NCI-H1092 (cell line): ENCODE measurements at places on chromosomes 5 and 9.
A peak's percentile ranks its signal among the peaks of the same experiment; 100 is the strongest.

DNA sequence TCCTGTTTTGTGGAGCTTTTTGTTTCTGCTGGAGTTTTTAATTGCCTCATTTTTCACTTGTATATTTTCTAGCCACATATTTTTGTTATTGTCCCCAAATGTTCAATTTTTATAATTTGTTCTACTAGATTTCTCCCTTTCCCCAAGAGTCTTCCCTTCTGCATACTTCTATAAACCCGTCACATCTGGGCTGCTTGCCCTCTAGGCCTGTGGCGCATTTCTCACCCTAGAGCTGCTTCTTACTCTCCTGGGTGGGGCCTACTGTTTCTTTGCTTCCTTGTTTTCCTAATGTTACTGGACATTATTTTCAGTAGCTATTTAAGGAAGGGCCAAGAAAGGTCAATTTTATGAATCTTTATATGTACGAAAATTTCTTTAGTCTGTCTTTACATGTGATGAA is 51.5 kb downstream of the NXNL2 start:
- no peak for DNase-seq

- DNase-seq: peak; percentile 2
Measured at GRCh38 chr5:151665613-151666012, 21.1 kb downstream of the SPARC start.

DNA sequence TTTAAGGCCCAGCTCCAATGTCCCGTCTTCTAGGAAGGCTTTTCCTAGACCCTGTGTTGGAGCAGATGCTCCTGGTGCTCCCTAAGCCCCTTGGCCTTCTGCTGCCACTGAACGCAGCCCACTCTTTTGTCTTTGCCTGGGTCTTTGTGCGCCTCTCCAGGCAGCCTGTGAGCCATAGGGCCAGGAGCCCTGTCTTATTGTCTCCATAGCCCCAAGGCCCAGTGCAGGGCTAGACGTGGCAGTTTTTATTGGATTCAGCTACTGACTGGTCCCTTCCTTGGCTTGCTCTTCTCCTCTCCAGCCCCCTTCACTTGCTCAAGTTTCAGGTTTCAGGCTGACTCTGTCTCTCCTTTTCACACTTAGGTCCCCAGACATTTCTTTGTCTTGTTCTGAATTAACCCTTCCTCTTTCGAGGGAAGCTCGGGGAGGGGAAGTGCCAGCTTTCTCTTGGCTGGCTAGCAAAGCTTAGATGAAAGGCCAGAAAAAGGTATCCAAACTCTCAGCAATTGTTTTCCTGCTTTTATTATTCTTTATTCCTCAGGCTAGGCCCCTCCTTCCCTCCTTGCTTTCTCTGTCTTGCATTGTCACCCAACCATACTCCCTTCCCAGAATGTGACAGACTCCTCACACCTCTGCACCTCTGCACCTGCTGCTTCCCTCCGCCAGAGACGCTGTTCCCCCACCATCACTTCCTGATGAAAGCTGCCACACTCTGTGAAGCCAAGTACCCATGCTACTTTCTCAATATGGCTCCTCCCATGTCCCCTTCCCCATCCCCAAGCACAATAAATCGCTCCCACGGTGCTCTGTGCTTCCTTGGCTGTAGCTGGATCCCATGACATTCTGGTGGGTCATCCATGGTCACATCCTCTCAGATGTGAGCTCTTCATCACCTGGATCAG is 101.6 kb upstream of the CPEB4 start:
- DNase-seq: no peak

- DNase-seq: no peak
Measured at GRCh38 chr5:147417135-147417813, 92.6 kb downstream of the DPYSL3 start.

DNA sequence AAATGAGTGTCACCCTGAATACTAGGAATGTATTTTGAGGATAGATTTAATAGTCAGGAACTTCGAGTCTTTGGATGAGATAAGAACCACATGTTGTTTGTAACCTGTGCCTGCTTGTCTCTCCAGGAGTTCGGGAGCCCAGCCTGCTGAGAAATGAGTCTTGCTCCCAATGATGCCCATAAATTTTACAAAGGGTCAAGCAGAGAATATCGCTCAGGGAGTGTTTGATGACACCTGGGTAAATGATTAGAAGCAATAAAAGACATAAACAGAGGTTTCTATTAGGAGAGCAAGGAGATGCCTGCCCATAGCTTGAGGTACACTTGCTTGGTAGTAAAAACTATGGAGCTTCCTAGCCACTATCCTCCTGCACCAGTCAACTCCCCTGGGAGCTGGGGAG is 46.9 kb upstream of the KLF4 start:
- DNase-seq: no peak

DNA sequence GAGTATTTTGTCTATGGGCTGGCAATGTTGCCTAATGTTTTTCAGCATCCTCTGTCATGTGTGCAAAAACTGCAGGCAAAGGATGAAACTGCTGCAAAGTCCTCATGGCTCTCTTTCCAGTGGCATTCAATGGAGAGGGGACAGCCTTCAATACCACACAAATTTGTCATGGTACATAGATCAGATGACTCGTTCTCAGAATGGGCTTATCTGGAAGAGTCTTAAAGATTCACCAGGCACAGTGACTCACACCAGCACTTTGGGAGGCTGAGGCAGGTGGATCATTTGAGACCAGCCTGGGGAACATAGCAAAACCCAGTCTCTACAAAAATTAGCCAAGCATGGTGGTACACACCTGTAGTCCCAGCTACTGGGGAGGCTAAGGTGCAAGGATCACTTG is 5.3 kb downstream of the CDKN2AIPNL start:
- no peak for DNase-seq

DNA sequence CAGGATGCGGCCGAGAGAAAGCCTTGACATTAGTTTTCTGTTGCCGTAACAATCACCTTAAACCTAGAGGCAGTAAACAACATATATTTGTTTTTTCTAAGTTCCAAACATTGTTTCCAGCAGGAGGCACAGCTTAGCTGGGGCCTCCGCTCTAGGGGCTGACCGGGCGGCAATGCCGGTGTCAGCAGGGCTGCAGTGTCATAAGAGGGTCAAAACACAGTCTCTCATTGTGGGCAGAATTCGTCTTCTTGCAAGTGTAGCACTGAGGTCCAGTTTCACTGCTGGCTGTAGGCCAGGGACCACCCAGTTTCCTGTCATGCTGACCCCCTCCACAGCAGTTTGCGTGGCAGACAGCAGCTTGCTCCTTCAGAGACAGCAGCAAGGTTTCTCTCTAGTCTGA is 186.2 kb downstream of the PJA2 start:
- DNase-seq: no peak
